ENCODE measurements at places on chromosomes 6 and 20.
A peak's percentile ranks its signal among the peaks of the same experiment; 100 is the strongest.

DNA sequence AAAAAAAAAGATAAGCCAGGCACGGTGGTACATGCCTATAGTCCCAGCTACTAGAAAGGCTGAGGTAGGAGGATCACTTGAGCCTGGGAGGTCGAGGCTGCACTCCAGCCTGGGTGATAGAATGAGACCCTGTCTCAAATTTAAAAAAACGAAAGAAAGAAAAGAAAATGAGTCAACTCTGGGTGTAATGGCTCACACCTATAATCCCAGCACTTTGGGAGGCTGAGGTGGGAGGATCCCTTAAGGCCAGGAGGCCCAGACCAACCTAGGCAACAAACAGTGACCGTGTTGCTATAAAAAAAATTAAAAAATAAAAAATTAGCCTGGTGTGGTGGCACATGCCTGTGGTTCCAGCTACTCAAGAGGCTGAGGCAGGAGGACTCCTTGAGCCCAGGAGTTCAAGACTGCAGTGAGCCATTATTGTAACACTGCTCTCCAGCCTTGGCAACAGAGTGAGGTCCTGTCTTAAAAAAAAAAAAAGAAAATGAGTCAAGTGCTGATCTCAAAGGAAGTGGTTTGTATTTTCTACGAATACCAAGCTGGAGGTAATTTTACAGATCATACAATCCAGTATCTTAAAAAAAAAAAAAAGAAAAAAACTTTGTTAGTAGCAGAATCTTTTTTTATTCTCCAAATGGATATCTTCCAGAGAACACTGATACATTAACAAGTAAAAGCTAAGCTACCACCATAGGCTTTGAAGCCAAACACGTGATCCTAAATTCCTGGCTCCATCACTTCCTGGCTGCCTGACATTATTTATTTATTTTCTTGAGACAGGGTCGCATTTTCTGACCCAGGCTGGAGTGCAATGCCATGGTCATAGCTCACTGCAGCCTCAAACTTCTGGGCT lies 5.7 kb downstream of the COMMD7 start:
- peak; percentile 48 for DNase-seq

DNA sequence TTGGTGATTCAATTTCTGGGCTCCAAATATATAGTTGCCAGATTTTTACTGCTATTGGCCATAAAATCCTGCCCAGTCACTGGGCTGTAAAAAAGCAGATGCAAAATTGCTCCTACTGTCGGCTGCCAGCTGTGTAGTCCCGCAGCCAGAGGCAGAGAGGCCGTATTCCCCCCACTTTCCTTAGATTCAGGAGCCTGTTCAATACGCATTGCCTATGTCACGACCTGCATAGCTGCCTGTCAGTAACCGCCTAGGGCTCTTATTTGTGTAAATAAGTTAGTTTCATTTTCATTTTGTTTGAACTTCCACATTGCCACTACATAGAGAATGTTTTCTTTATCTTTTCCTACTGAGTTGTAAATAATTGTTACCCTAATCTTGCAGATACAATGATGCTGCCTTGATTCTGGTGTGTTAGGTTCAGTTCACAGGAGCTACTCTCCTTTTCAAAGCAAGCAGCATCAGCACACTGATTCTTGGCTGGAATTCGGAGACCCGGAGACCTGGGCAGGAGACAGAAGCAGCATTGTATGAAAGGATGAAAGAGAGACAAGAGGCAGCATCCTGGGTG lies 46.0 kb upstream of the UST start:
- peak; percentile 35 for DNase-seq

GRCh38 chr6:108714101-108714765 lies 134.0 kb upstream of the ARMC2 start:
- peak; percentile 59 for DNase-seq

DNA sequence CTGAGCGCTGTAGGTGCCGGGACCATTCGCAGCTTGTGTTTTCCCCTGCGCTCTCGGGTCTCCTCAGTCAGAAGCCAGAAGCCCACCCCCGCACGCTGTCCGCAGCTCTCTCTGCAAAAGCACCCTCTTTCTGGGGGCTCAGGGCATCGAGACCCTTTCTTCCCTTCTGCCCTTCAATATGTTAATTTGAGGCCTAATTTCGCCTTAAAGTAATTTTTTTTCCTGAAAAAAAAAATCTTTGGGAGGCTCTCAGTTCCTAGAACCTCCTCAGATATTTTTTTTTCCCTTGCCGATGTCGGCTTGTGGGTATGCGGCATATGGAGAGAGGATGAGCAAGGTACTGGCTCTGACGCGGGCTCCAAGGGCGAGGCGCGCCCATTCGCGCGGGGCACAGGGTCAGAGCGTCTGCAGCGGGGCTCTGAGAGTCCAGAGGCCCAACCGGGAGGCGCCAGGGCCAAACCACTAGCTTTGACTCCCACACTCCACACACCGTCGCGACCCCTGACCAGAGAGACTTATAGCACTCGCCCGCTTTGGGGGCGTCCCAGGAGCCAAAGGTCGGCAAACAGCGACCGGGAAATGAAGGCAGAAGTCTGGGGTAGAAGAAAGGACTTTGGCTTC lies 893 bp downstream of the PRDM13 start:
- no peak for DNase-seq

GRCh38 chr20:43959920-43960227 lies 45.2 kb downstream of the TOX2 start:
- no peak for DNase-seq

GRCh38 chr6:26103141-26103769 lies 16.0 kb downstream of the HFE start:
- peak; percentile 41 for DNase-seq

GRCh38 chr6:142810952-142811514 lies 133.9 kb downstream of the HIVEP2 start:
- no peak for DNase-seq

GRCh38 chr20:24522452-24523330 lies 53.3 kb downstream of the SYNDIG1 start:
- no peak for DNase-seq

Data from hepatic stellate cell (primary cell).